ENCODE measurements at places on chromosomes 12 and 14.

- DNase-seq = no peak
These were observed 48.7 kb downstream of the CPM start for GRCh38 chr12:68884251-68884650.

DNA sequence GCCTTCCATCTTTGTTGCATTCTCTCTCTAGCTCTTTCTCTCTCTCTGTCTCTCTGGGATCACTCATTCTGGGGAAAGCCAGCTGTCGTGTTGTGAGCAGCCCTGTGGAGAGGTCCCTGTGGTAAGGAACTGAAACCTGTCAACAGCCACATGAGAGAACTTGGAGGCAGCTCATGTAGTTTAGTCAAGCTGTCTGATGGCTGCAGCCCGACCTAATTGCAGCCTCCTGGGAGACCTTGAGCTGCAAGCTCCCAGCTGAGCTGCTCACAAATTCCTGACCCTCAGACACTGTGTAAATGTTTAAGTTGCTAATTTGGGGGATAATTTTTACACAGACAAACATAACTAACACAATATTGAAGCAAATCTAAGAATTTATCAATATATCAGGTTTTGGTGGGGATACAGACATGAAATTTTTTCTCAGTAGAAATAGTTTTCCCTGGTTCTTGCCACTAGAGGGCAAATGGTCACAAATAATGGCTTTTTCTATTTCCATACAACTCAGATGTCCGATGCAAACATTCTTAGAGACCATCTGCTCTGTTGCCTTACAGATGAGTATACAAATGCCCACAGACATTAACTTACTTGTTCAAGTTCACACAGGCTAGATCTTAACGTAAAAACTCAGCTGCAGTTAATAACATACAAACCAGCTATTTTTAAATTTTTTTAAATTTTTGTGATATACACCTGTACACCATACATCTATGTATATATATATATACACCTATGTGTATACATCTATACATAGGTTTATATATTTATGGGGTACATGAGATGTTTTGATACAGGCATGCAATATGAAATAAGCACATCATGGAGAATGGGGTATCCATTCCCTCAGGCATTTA lies 15.5 kb upstream of the KRR1 start:
- no peak for DNase-seq

DNA sequence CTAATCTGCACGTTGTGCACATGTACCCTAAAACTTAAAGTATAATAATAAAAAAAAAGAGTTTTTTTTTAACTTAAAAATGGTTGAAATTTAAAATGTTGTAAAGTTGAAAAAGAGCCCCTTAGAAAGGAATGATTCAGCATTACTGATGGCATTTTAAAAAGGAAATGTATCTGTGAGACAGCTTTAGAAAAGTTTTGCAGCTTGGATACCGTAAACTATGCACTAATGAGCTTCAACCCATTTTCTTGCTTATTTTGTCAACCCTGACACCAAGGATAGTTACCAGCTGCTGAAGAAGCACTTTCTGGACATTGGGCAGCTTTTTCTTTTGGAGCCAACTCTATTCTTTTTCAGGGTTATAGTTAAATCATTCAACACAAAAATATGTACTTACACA lies 4.3 kb downstream of the BICD1 start:
- no peak for DNase-seq

DNA sequence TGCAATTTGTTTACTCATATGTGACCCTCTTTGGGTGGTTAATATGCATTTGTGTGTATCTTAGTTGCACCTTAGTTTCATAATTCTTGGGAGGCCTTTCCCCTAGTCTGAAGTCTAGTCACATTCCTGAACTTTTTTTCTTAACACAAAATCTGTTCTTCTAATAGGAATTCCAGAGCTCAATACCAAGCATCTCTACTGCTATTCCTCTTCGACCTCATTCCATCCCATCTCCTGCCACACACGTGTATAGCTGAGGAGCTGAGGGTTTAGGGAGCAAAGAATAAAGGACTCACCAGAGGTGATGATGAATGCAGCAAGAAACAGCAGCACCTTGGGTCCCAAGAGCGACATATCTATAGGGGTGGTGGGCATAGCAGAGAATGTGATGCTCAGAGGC lies 875 bp downstream of the MFAP5 start:
- no peak for DNase-seq

GRCh38 chr14:103282932-103283331 lies 51.1 kb upstream of the EIF5 start:
- no peak for DNase-seq

DNA sequence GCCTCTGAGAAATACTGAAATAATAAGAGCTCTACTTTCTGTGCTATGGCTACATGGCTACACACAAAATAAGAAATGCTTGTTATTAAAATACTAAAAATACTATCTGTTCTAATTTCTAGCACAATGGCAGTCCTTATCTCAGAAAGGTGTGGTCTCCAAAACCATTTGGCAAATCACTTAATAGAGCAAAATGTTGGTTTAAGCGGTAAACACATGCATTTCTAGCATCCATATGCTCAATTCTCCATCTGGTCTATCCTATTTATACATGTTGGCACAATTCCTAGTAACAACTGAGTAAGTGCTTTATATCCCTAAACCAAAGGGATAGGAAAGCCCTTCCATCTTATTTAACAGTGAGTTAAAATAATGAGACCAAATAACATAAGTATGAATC lies 107.0 kb downstream of the PAPLN start:
- no peak for DNase-seq

DNA sequence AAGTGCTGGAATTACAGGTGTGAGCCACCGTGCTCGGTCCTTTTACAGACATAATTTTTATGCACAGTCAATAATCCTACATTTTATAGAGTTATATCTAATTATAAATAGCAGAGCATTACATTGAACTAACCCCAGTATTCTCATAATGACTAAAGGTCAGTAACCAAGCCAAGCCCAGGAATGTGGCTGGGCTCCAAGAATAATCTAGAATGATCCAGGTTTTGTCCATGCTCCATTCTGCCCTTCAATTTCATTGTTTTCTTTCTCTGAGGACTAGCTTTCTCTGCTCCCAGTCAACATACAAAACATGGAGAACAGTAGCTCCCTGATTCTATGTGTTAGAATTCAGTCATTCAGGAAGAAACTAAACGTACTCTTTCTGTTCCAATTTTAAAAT lies 92.1 kb upstream of the KRR1 start:
- DNase-seq = no peak

DNA sequence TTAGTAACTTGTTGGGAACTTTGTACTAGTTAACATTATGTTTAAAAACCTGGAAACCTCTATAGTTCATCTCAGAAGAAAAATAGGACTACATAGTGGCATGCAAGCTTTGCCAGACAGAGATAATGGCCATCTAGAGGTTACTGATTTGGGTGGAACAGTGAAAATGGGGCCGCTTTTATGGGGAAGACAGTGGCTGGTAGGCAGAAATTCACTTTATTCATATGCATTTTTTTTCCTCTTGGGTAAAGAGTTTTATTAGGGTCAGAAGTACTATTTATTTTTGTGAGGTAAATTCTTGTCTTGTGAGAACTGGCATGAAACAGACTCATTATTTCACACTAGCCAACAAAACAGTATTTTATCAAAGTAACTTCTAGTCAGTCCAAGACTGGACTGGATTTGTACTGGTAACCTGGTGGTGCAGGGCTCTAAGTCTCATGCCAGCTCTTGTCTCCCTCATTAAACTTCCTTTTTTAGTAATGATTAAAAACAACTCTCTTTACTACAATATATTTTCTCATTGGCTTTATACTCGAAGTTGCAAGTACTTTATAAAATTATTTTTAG lies 345.8 kb downstream of the RAD51B start:
- DNase-seq = no peak

DNA sequence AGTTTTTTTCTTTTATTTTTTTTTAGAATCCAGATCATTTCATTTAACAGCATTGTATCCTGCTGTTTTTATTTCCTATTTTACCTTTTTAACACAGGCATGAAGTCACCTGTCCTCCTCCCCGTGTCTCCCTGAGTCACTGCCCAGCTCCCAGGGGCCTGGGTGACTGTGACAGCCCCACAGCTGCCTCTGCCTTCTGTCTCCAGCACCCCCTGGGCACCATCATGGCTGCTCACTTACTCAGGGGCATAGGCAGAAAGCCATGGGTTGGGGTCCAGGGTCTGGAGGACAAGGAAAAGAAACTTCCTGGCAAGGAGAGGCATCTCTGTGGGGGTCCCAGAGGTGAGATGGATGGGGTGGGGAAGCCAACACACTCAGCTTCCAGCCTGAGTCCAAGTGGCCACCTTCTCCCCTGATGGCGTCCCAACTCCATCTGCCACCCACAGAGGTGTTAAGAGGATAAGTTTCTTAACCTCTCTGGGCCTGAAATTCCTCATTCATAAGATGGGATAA lies 25.3 kb downstream of the TMEM63C start:
- no peak for DNase-seq

- DNase-seq = no peak
These were observed 344.8 kb upstream of the USP15 start for GRCh38 chr12:61915420-61915819.

GRCh38 chr12:124921200-124922031 lies 7.0 kb upstream of the UBC start:
- DNase-seq = no peak

DNA sequence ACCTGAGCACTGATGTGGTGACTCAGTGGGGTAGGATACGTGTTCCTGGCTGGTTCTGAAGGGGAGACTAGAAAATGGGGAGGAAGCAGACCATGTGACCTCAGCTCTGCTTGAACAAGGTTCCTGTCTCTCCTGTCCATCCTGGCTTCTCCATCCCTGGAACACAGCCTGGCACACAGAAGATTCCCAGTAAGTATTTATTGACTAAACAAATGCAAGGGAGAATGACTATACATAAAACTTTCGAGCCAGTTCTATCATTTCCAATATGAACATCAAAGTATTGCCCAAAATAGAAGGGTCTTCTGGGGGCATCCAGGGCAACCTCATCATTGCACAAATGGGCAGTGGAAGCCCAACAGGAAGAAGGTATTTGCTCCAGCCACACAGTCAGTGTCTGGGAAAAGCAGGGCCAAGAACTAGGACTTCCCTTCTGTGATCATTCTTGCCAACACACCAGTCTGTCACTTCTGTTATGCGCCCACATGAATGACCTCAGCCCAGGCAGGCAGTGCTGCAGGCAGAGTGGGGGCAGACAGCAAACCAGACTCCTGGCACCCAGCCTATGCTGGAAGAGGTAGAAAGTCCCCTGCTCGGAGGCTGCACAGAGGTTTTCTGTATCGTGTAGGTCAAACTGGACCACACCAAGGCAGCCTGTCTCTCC lies 5.6 kb upstream of the SERPINA9 start:
- DNase-seq = peak; percentile 46

GRCh38 chr14:90201344-90201743 lies 55.0 kb upstream of the PSMC1 start:
- no peak for DNase-seq

GRCh38 chr12:111759991-111760390 lies 6.7 kb upstream of the ALDH2 start:
- DNase-seq = no peak

- DNase-seq = no peak
These were observed 3.8 kb downstream of the SETD3 start for GRCh38 chr14:99476864-99477263.

GRCh38 chr12:2051700-2052621 lies 826 bp upstream of the CACNA1C start:
- no peak for DNase-seq

GRCh38 chr12:27528788-27529187 lies 4.8 kb downstream of the PPFIBP1 start:
- DNase-seq = no peak

GRCh38 chr14:72810201-72810600 lies 83.7 kb downstream of the DPF3 start:
- DNase-seq = no peak

- no peak for DNase-seq
These were observed 300.5 kb downstream of the RMST start for GRCh38 chr12:97763113-97763512.

GRCh38 chr12:96751626-96752025 lies 155.4 kb upstream of the NEDD1 start:
- DNase-seq = no peak

DNA sequence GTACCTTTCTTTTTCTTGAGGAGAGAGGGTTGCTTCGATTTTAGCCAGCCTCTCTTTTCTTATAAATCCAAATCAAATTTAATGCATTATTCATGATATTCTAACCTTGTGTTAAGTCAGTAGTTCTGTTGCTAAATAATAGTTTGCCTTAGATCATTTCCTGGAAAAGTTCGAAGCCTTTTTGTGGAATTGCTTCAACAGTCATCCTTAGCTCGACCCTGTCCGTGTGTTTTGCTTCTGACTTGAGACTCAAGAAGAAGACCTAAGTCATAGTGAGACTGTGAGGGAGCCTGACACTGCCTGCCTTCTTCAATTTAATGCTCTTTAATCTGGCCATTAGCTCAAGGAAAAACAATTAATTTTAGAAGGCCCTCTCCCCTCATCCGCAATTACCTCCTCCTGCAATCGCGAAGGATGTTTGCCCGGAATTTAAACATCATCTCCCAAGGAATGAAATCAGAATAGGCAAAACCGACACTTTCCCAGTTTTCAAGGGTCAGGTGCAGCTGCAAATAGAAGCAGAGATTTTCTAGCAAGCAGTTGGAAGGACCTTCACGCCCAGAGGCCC lies 453 bp upstream of the SLC4A8 start:
- DNase-seq = no peak

GRCh38 chr14:64755781-64756221 lies 51.6 kb downstream of the PLEKHG3 start:
- no peak for DNase-seq

GRCh38 chr12:39401459-39401858 lies 41.5 kb downstream of the KIF21A start:
- DNase-seq = no peak

DNA sequence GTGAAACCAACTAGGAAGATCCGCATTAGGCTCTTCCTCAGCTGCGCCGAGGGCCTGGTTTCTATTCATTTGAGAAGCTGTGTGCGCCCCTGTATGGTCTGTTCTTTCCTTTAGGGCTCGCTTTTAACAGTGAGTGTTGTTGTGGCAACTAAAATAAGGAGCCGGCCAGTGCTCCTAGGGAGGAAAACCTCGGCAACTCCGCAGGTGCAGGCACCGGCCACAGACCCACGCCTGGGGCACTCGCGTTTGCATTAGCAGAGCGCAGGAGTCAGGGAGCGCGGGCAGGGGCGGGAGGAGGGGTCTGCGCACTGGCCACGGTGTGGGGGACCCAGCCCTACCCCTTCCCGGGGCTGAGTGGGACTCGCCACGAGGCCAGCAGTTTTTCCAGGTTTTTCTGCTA lies 50.5 kb downstream of the STX2 start:
- no peak for DNase-seq

- DNase-seq = no peak
These were observed 146.6 kb downstream of the RBM19 start for GRCh38 chr12:113819495-113819894.

DNA sequence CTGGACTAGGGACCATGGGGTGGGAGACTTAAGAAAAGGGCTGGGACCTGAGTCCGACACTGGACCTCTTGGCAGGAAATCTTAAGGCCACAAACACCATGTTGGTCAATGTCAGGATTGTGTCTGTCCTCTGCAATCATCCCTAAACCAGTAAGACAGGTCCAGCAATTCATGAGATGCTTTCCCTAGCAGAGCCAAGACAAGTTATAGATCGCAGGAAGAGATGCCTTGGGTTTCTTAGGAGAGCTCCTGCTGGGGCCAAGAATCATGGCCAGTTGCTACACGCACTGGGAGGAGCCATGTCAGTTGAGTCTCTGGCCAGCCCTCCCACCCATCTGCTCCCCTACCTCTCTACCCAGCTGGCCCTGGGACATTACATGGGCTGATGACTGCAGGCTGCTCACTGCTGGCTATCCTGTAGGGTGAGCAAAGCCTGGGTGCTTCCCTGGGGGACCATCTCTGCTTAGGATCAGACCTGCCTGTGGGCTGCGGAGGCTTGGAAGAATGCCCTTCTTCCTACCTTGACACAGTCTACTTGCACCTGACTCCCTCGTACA lies 14.2 kb downstream of the PLEKHH1 start:
- no peak for DNase-seq

- peak; percentile 31 for DNase-seq
These were observed 21.6 kb downstream of the ATF1 start for GRCh38 chr12:50785406-50786001.

Data from non-pigmented ciliary epithelial cell (primary cell).